ENCODE measurements at places on chromosomes 3 and 15.

- DNase-seq, result no peak
Measured at GRCh38 chr15:71543413-71543812, 266.9 kb upstream of the NR2E3 start.

DNA sequence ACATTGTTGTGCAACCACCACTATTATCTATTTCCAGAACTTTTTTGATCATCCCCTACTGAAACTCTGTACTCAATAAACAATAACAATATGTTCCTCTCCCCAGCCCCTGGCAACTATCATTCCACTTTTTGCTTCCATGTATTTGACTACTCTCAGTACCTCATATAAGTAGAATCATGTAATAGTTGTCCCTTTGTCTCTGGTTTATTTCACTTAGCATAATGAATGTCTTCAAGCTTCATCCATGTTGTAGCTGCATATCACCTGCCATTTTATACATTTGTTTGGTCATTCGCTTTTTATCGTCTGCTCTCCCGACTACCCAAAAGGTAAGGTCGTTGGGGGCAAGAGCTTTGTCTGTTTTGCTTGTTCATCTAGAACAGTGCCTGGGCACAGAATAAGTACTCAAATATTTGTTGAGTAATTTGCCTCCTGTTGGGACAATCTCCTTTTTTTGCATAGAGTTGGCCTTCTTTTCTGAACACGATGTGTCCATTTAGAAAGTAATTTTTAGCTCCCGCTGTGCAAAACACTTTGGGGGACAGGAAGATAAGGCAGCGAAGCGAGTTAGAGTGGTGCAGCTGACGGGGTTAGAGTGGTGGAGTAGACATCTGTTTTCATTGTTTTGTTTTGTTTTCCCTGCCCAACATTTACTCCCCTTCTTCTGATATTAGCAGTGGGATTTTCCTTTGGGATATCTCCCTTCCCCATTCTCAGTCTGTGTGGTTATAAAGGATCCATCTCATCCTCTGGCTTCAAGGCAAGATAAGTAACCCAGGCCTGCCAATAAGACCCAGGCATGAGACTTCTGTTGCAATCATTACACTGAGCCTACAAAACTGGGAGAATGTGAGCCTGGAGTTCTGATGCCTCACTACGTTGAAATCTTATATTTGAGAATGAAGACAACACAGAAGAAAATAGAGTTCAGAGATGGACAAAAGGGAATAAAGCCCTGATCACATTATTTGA, 83.4 kb upstream of the RNU6-1 start:
- DNase-seq, result no peak

DNA sequence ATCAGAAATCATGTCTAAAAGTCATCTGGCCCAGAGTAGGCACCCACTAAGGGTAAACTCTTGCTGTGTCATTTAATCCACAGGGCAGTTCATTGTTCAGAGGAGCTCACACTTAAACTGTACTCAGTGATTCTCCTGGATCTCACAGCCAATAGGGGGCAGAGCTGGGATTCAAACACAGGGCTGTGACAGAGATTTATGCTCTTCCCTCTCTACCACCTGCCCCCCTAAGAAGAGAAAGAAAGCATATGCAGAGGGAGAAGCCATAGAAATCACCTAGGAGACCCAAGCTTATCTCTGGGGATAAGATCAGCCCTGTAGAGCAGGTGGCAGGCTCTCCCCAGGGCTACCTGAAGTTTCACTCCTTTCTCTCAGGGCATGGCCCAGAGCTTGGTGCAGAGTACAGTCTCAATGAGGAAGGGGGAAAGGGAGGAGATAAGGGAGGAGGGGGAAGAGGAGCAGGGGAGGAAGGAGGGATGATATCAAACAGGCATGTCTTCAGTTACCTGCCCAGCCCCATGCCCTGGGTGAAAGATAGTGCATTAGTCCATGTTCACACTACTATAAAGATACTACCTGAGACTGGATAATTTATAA, 51.8 kb upstream of the ADPGK start:
- no peak for DNase-seq

GRCh38 chr3:16124636-16125035, 49.8 kb upstream of the GALNT15 start:
- no peak for DNase-seq

DNA sequence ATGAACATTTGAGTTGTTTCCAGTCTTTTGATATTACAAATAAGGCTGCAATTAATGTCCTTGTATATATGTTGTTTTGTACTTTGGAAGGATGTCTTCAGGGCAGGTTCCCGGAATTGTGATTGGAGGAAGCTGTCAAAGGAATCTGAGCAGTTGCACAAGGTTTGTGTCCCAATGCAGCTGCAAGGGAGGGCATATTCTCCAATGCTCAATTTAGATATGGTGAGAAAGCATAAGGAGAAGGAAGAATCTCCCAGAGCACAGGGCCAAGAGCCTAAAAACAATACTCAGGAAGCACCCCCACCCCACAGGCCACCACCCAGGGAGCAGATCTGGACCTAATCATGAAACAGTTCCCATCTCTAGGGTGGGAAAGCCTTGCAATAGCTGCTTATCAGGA, 228.0 kb upstream of the LRRFIP2 start:
- DNase-seq, result no peak

GRCh38 chr3:69326855-69327300, 59.0 kb downstream of the FRMD4B start:
- DNase-seq, result peak; percentile 60

DNA sequence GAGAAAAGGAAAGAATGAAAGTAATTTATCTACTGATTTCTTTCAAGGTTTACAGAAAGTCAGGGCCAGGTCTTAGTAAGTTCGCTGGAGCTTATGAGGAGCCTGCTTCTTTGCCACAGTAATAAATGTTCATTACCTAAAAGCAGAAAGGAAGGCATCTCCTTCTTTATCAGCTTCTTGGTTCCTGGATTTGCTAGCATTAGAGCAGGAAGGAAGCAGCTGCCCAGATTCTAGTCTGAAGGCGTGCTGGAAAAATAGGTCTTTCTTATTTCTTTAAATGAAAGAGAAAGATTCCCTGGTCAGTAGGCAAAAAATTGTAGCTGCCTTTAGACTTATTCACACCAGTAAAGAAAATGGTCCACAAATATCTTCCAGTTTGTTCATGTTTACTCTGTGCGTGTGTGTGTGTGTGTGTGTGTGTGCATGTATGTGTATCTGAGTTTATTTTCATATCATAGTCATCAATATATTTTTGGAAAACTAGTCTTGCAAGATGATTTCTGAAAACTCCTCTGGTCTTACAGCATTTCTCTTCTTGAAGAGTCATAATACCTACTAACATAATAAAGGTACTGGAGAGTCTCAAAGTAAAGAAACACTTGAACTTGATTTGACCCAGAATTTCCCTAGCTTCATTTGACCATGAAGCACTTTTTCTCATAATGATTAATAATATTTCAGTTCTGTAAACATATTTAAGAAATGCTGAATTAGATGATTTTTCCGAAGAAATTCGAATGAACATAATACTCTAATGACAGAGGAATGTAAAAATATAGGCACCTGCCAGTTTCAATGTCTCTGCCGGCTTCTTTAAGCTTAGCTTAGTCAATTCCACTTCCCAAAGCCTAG, 255.3 kb upstream of the ZPLD1 start:
- DNase-seq, result peak; percentile 32

DNA sequence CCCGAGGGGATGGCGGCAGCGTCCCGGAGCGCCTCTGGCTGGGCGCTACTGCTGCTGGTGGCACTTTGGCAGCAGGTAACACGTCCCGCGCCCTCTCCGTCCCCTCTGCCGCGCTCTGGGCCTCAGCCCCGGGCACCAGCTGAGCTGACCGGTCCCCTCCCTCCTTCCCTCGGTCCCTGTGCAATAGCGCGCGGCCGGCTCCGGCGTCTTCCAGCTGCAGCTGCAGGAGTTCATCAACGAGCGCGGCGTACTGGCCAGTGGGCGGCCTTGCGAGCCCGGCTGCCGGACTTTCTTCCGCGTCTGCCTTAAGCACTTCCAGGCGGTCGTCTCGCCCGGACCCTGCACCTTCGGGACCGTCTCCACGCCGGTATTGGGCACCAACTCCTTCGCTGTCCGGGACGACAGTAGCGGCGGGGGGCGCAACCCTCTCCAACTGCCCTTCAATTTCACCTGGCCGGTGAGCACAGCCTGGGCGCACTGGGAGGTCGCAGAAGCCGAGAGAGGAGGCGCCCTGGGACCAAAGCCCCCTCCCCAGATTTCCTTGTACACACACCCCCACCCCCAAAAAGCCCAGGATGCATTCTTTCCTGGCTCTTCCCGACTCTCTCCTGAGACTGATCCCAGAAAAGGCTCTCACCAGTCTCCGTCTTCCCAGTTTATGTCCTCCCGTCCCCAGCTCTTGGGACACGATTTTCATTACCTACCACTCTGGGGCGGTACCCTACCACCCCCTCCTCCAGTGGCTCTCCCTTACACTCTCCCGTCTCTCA, 705 bp downstream of the DLL4 start:
- DNase-seq, result peak; percentile 39

- no peak for DNase-seq
Measured at GRCh38 chr3:24410860-24411259, 83.8 kb downstream of the THRB start.

DNA sequence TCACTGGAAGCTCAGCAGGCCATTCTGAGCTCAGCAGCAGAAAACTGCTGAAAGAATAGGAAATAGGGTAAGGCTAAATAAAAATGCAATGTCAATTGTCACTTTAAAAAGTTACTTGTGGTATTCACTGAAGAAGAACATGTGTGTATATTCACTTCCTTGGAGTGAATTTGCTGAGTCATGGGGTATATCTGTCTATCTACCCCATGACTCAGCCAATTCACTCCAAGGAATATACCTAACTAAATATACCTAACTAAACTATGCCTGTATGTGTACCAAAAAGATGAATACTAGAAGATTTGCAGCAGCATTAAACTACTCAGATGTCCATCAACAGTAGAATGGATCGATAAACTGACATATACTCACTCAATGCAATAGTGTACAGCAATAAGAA, 69.5 kb upstream of the KCNAB1 start:
- DNase-seq, result no peak

GRCh38 chr3:13461169-13462124, 18.7 kb upstream of the HDAC11 start:
- DNase-seq, result peak; percentile 81

- DNase-seq, result no peak
Measured at GRCh38 chr3:169379496-169380090, 283.9 kb downstream of the MECOM start.

- no peak for DNase-seq
Measured at GRCh38 chr15:71245588-71245987, 130.3 kb downstream of the THSD4 start.

DNA sequence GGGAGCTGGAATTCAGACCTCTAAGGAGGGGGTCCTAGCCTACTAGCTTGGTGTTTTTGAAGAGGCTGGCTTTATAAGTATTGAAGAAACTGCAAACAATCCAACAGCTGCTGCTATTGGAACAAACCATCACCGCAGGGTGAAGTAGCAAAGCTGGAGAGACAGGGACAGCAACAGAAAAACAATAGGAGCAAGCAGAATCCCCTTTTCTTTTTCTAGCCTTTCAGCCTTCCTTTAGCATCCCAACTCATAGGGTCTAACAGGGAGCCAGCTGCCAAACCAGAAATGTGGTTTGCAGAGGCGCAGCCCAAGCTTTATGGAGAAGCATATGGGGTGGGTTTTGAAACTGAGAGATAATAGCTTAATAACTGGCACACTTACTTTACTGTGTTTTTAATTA, 106.2 kb upstream of the CHMP2B start:
- DNase-seq, result no peak

DNA sequence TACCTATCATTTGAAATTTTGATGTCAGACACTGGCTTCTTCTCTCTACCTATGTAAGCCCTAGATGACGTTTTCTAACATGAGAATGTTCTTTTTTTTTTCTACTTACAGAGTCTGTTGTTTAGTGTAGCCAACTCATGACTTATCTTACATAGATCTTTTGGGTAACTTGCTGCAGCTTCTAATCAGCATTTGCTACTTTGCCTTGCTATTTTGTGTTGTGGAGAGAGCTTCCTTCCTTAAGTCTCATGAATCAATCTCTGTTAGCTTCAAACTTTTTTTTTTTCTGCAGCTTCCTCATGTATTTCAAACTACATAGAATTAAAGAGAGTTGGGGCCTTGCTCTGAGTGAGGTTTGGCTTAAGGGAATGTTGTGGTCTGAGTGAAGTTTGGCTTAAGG, 568.7 kb upstream of the BCHE start:
- no peak for DNase-seq
